ENCODE measurements at places on chromosomes 7 and 10.

DNA sequence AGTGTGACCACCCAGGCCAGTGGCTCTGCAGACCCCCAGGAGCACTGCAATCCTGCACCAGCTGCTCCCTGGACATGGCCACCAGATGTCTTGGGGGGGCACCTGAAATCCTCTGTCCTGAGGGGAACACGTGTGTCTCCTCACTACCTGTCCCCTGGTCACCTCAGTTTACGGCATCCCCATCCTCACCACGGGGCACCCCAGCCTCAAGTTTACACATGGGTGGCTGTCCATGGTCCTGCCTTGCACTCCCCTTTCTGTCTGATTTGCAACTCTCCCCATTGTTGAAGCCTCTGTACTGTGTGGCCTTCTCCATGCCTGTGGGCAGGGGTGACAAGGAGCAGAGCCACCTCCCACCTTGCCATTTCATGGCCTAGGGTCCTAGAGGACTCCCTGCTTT lies 67.2 kb downstream of the RAMP3 start:
- DNase-seq = no peak

GRCh38 chr10:44416021-44416771 lies 31.3 kb upstream of the CXCL12 start:
- DNase-seq = no peak

- DNase-seq = no peak
Measured at GRCh38 chr7:34096777-34097176, 191.4 kb downstream of the BMPER start.

GRCh38 chr10:100987685-100988049 lies 324 bp downstream of the TWNK start:
- no peak for DNase-seq

DNA sequence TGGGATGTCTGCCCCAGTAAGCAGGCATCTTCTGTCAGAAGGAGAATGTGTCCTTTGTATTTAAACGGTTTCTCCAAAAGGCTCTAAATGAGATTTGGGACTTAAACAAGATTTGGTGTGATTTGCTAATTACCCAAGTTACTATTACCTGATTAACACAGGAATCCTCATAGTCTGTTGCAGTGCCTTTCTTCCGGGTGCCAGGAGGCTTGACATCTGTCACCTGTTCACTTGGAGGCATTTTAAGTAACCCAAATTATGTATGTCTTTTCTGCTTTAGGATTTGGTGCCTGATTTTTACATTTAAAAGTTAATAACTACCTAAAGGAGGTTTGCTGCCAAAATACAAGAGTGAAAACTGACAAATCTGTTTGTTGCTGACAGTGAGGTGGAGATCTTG lies 587.9 kb upstream of the GALNT17 start:
- no peak for DNase-seq

DNA sequence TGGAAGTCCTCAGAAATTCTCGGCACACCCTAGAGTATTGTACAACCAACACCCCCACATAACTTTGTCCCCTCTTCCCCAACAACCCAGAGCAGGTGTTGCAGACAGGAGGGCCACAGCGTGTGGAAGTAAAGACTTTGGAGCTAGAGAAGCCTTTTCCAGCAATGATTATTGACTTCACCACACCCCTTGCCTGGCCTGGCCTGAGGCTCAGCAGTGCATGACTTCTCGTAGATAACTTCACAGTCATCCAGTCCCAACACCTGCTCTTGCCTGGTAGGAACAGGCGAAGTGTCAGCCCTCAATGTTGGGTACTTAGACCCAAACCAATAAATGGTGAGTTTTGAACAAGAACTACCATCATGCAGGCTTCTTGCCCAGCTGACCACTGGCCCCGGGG lies 36.7 kb downstream of the GOT1 start:
- DNase-seq = no peak

DNA sequence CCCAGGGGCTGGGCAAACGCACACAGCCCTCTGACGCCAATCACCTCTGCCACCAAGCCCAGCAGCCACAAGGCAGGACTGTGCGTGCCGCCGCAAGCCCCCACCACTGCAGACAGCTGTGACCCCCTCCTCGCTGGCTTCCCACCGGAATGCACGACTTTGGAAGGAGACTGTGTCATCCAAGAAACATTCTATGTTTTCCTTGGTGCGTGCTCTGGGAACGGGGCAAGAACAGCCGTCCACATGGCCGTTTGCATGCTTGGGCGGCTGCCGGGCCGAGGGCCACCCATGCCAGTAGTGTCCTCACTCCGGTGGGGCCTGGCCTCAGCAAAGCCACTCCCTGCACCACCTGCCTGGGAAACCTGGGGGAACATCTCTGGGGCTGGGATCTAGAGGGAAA lies 17.6 kb upstream of the ELN start:
- no peak for DNase-seq

GRCh38 chr10:113557424-113557862 lies 4.6 kb downstream of the HABP2 start:
- DNase-seq = no peak
